Myometrial cell (primary cell): ENCODE measurements at places on chromosomes 4 and X. TPM values are rescaled to one million over a fixed set of nuclear protein-coding genes. Genes with fewer than 3 reads are reported as not detected.

GPR173 gene
- 1.2 and 1.9 TPM in 2 replicates for total RNA-seq

PTPN13 gene
- total RNA-seq, result 25.1 and 31.5 TPM in 2 replicates

IL2RG gene
- total RNA-seq, result not detected in 2 replicates

ADH1A gene
- not detected in 2 replicates for total RNA-seq

GYPE gene
- total RNA-seq, result 0.53 TPM in 1 of 2 replicates, not detected in the other

PGAM4 gene
- total RNA-seq, result not detected in 2 replicates

SULT1B1 gene
- total RNA-seq, result 0.18 and 1.2 TPM in 2 replicates

GDI1 gene
- total RNA-seq, result 115 and 157 TPM in 2 replicates

PPP2R2C gene
- total RNA-seq, result not detected in 2 replicates

ARHGAP36 gene
- not detected in 2 replicates for total RNA-seq

PIM2 gene
- total RNA-seq, result 6.9 and 7.4 TPM in 2 replicates

TXK gene
- 0.86 and 2.7 TPM in 2 replicates for total RNA-seq

SUPT20HL2 gene
- total RNA-seq, result not detected in 2 replicates

SPACA5 gene
- not detected in 2 replicates for total RNA-seq

GIMD1 gene
- total RNA-seq, result not detected in 2 replicates

GATB gene
- total RNA-seq, result 26.5 and 32.3 TPM in 2 replicates

MID1 gene
- 7.2 and 9.9 TPM in 2 replicates for total RNA-seq

ZCCHC13 gene
- total RNA-seq, result not detected in 2 replicates

ARHGAP6 gene
- 2.5 and 3.2 TPM in 2 replicates for total RNA-seq

XAGE1A gene
- total RNA-seq, result not detected in 2 replicates

NMU gene
- not detected in 2 replicates for total RNA-seq

TENM3 gene
- total RNA-seq, result 6.0 and 6.6 TPM in 2 replicates

CRMP1 gene
- total RNA-seq, result 0.18 and 0.58 TPM in 2 replicates

YIPF6 gene
- 28.4 and 30.8 TPM in 2 replicates for total RNA-seq

KLHL34 gene
- total RNA-seq, result not detected in 2 replicates

QRFPR gene
- total RNA-seq, result not detected in 2 replicates

SGMS2 gene
- 39.8 and 100 TPM in 2 replicates for total RNA-seq

DACH2 gene
- not detected in 2 replicates for total RNA-seq

UGT8 gene
- not detected in 2 replicates for total RNA-seq

ZNF711 gene
- 0.18 and 0.29 TPM in 2 replicates for total RNA-seq

RAB39B gene
- 0.35 TPM in 1 of 2 replicates, not detected in the other for total RNA-seq

PPP3CA gene
- total RNA-seq, result 20.5 and 29.1 TPM in 2 replicates

LANCL3 gene
- not detected in 2 replicates for total RNA-seq

CHRNA9 gene
- not detected in 2 replicates for total RNA-seq

GPR34 gene
- not detected in 2 replicates for total RNA-seq

YY2 gene
- 0.29 and 1.1 TPM in 2 replicates for total RNA-seq

BBS7 gene
- total RNA-seq, result 17.9 and 27.6 TPM in 2 replicates
